ENCODE measurements at places on chromosomes 12 and 14. TPM values are rescaled to one million over a fixed set of nuclear protein-coding genes. Genes with fewer than 3 reads are reported as not detected.

GRCh38 chr14:69803753-69804152 lies 6.7 kb upstream of the SLC10A1 start:
- no peak for DNase-seq

DNA sequence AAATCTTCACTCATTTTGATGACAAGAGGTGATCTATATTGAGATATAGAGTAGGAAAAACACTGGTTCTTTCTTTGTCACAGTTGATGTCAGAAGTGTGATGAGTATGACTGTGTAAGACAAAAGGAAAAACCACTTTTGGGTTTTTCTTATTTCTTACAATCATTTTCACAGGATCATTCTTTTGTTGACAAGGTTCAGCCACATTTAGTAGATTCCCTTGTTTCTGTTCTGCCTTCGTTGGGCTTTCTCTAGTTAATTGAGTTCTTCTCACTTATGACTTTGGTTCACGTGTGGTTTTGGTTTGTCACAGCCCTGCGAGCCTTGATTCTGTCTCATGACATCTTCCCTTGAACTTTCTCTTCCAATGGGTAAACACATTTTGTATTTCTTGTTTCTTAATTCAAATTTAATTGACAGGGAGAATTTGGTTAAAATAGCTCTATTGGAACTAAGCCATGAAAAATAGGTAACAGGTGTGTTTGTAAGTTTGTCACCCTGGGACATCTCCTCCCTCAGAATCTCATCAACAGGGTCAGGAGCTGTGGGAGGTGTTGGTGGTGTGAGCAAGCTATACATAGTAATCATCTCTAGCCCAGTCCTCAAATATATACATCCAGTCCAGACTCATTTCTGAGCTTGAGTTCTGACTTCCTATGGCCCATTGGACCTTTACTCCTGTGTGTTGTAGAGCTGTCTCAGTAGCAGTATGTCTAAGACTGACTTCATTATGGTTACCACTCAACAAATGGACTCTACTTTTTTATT lies 255.3 kb downstream of the BMP4 start:
- no peak for DNase-seq

DNA sequence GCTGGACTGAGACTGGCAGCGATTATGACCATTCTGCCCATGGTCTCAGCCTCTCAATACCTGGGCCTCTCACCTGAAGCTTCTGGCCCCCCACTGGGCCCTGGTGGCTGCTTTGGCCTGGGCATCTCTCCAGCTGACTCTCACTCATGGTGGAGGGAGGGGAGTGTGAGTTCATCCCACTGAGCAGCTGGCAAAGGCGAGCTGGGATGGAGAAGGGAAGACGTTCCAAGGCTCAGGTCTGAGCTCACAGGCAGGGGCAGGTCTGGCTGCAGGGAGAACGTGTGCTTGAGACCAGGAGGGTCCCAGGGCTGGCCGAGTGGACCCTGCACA lies 103.5 kb downstream of the TMEM121 start:
- no peak for DNase-seq

DNA sequence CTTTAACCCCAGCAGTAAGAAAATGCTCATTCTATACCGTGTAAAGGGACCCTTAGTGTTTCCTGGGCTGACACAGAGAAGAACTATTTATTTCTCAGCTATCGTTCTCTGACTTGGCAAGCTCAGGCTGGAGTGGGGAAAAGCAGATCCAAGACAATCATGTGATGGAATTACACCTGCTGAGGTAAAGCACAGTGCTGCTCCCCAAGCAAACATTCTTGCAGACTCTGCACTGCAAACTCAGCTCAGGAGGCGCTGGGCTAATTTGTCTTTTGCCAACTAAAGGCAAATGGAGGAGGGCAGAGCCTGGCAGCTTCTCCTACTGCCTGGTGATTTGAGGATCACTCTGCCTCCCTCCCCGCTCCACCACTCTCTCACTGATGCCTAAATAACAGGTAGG lies 57.8 kb upstream of the FUT8 start:
- no peak for DNase-seq

The SLC4A8 gene
- total RNA-seq = 14.4 TPM

DNA sequence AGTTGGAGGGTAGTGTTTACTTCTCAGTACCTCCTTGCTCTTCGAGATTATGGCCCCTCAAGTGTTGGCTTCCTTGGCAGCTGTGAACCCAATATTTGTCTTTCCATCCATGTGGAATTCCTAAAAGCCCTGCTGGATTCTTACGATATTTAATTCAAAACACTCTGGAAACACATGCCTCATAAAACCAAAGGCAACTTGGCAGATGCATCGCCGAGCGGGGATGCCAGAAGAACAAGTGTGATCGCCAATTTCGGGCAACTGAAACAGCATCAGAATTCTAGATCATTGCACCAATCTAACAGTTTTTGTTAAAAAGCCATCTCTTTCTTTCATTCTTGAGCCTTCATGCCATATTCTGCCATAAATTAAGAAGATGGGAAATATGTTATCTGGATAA lies 934.4 kb downstream of the AACS start:
- DNase-seq = no peak

The CFAP54 gene
- 4.9 TPM for total RNA-seq

The ATF7IP gene
- 30.0 TPM for total RNA-seq

The SRRM4 gene
- not detected for total RNA-seq

- no peak for DNase-seq
Measured at GRCh38 chr14:79573486-79573885, 637.8 kb downstream of the DIO2 start.

DNA sequence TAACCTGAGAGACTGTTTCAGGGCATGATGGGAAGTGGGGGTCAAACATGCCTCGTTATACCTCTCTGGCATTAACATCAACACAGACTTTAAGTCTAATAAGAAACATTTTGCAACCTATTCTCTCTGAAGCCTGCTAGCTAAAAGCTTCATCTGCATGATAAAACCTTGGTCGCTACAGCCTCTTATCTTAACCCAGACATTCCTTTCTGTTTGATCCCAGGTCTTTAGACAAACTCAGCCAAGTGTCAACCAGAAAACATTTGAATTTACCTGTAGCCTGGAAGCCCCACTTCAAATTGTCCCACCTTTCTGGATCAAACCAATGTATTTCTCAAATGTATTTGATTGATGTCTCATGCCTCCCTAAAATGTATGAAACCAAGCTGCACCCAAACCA lies 9.1 kb downstream of the PPP2R3C start:
- DNase-seq = no peak

DNA sequence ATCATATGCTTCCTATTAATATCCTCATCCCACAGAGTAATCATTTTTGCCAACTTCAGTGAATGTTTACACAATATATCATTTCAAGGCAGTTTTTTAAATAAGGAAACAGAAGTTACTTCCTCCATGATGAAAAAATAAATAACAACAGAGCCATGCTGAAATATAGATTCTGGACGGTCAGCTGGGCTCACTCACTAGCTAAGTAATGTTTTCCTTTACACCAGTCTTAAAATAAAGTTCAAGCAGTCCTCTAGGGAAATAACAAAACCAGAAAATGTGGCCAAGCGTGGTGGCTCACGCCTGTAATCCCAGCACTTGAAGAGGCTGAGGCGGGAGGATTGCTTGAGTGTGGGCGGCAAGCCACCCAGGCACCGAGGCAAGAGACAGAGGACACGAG lies 28.7 kb downstream of the AICDA start:
- DNase-seq = no peak

- no peak for DNase-seq
Measured at GRCh38 chr12:13170892-13171490, 25.5 kb upstream of the EMP1 start.

Data from A172 (cell line).